ENCODE measurements at places on chromosomes 5 and 9.
A peak's percentile ranks its signal among the peaks of the same experiment; 100 is the strongest.

DNA sequence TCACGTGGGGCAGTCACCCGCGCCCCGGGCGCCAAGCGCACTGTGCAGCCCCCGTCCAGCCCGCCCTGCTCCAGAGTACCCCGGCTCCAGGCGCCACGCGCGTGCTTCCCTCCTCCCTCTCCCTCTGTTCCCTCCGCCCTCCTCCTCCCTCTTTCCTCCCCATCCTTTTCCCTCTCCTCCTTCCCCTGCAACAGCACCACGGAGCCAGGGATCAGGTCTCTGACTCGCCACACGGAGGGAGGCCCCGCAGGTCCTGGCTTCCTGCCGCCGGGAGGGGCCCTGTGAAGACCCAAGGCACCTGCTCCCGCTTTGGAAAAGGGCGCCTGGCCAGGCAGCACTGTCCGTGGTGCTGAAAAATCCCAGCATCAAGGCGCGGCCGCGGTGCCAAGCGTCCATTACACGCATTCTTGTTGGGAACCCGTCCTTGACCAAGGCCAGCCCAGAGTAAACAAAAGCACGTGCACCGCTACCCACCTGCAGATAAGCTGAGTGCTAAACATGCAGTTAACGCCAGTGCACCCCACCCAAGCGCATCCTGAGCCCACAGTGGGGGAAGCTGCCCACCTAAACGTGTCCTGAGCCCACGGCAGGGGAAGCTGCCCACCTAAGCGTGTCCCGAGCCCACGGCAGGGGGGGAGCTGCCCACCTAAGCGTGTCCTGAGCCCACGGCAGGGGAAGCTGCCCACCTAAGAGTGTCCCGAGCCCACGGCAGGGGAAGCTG lies 21.7 kb downstream of the SLC6A18 start:
- DNase-seq = peak; percentile 67

DNA sequence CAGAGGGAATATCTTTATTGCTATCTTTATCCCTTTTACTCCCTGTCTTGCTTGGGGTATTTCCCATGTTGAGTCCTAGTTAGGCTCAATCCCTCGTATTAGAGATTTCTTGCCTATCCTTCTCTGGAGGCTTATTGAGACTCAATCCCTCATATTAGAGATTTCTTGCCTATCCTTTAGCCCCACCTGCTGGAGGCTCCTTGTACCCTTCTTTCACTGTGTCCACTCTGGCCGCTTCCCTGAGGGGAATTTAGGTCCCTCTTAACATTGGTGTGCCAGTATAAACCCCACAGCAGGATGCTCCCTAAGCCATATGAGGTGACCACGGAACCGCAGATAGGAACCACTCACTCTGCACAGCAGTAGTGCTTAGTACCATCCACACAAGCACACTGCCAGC lies 110.7 kb upstream of the MAMDC2 start:
- DNase-seq = no peak

DNA sequence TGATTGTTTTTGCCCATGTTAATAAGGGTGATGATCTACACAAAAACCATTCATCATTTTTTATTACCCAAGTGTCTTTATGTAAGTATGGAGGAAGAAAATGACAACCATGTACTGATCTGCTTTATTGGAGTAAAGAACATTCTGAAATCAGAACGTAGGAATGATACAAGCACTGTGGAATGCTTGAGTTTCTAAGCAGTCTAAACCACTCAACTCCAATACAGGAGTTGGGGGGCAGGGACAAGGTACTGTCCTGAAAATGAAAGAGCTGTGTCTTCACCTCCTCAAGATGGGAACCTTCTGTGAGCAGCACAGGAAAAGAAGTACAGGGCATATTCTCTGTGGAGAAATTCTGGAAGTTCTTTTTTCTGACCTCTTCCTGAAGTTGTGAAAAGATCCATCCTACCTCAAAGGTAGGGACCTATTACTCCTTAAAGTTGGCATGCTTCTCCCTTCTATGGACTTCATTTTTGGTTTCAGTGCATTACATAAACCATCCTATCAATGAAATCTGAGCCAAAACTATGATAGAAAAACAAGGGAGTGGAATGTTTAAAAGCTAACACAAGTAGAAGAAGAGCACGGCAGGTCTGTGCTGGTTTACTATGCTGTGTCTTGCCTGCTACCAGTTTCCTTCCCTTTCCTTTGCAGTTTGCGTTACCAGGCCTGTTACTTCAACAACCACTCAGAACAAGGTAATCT lies 202.6 kb downstream of the SEMA5A start:
- DNase-seq = no peak

- peak; percentile 69 for DNase-seq
Measured at GRCh38 chr5:151742870-151743294, 15.5 kb downstream of the ATOX1 start.

DNA sequence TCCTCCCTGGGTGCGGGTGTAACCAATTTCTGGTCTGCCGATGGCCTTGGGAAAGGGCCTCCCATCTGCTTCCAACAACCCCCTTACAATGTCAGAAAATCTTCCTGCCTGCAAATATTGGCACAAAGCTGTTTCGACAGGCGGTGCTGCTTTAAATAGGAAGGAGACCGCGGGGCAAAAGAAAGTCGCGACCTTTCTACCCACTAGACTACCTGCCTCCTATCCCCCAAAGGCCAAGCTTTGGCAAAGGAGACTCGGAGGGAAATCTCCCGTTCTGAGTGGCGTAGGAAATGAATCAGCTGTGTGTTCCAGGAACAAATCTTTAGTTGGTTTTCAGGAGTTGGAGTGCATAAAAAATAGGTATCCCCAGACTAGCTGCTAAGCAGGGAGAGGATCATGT lies 36.8 kb upstream of the NFIB start:
- DNase-seq = peak; percentile 49

GRCh38 chr5:58786035-58786434 lies 203.2 kb downstream of the RAB3C start:
- no peak for DNase-seq

GRCh38 chr5:79787448-79787847 lies 97.8 kb downstream of the CMYA5 start:
- DNase-seq = no peak

- no peak for DNase-seq
Measured at GRCh38 chr9:18489861-18490260, 15.9 kb downstream of the ADAMTSL1 start.

GRCh38 chr5:93791518-93791972 lies 50.1 kb upstream of the POU5F2 start:
- DNase-seq = peak; percentile 4

GRCh38 chr5:162520878-162521277 lies 453.3 kb downstream of the GABRG2 start:
- DNase-seq = no peak

GRCh38 chr5:129652349-129653056 lies 95.4 kb upstream of the MINAR2 start:
- no peak for DNase-seq

DNA sequence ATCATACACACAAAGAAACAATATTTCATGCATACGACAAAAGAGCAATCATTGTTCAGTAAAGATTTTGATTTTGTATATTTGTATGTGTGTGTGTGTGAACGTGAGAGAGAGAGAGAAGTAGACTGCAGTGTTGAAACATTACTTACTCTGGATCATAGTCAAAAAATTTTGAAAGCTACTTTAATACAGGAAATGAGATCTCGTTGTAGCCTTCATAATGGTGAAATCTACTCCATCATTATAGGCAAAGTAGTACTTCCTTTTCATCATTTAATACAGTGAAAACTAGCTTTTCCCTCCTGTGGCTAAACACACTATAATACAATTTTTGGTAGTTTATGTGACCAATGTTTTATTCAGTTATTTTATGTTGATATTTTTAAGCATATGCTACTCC lies 1427.7 kb upstream of the C9orf72 start:
- DNase-seq = no peak

Data from hindlimb muscle (tissue), 1 donor.